ENCODE measurements at places on chromosomes 2 and 18.
A peak's percentile ranks its signal among the peaks of the same experiment; 100 is the strongest.

DNA sequence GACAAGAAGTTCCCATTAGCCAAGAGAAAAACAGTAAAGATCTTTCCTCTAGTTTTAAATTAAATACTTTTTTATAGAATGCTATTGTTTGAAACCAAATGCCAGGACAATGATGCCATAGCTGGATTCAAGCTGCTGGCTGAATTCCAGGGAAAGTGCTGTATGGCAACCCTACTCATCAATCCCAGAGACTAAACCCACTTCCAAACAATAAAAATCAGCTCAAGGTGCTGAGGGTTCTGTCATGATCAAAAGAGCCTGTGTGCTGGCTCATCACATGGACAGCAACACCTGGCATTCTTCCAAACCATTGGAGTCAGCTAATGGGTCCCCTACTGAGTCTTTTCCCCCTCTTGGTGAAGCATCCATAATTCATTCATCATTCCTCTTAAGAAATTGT is 53.7 kb upstream of the PARD3B start:
- DNase-seq: no peak

- peak; percentile 36 for DNase-seq
These were observed 7.2 kb downstream of the BOLL start for GRCh38 chr2:197777823-197778407.

DNA sequence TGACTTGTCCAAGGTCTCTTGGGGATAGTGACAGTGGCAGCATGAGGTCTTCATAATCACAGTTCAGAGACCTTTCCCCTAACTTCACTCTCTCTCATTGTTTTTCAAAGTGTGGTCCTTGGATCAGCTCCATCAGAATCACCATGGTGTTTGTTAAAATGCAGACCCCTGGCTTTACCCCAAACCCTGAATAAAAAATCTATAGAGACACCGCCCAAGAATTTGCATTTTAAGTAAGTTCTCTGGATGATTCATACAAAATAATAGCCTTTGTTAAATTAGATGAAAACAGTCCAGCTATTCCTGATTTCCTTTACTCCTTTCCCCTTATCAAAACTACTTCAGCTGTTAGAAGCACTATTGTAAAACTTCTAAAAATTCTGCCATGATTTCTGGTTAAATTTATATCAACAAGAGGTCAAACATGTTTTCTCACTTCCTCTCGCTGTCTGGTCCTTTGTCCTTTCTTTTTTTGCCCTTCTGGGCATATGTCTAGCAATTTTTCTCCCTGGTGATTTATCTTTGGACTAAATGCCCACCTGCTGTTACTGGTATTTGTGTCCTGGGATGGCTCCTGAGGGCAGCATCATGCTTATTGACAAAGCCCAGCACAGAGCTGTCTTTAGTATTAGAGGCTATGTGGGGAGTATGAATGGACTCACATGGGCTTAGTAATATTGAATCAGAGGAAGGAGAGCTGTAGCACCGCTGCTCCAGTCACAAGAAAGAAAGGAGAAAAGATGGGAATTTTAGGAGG is 63.4 kb downstream of the LHCGR start:
- DNase-seq: no peak

- DNase-seq: no peak
These were observed 42.2 kb upstream of the FAM117B start for GRCh38 chr2:202592566-202592965.

DNA sequence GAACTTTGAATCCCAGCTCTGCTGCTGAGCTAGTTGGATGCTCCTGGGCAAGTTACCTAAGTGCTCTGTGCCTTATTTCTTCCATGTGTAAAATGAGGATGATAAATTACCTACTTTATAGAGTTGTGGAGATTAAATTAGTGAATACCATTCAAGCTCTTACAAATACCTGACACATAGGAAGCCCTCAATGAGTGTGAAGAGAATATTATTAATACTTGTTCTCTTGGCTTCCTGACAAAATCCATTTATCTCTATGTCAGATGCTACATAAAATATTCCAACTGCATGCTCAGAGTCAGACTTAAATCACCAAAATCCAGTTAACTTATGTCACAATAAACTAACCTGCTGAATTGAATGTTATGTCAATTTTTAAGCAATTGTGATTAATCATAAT is 42.9 kb upstream of the CCBE1 start:
- no peak for DNase-seq

GRCh38 chr2:8154270-8154669 is 527.6 kb upstream of the ID2 start:
- DNase-seq: no peak

DNA sequence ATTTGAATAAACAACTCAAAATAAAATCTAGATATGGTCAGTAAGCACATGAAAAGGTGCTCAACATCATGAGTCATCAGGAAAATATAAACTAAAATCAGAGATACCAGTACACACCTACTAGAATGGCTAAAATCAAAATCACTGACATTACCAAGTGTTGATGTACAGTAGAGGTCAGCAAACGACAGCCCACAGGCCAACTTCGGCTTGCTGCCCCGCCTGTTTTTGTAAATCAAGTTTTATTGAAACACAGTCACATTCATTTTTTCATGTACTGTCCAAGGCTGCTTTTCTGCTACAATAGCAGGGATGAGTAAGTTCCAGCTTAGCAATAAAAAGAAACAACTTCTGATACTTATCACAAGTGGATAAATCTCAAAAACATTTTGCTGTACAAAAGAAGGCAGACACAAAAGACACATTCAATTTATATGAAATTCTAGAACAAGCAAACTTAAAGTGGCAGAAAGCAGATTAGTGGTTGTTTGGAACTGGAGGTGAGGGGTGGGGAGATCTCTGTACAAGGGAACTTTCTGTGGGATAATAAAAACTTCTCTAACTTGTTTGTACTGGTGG is 32.1 kb downstream of the TRAK2 start:
- no peak for DNase-seq

- peak; percentile 30 for DNase-seq
These were observed 874 bp downstream of the NDUFAF7 start for GRCh38 chr2:37232131-37232933.

DNA sequence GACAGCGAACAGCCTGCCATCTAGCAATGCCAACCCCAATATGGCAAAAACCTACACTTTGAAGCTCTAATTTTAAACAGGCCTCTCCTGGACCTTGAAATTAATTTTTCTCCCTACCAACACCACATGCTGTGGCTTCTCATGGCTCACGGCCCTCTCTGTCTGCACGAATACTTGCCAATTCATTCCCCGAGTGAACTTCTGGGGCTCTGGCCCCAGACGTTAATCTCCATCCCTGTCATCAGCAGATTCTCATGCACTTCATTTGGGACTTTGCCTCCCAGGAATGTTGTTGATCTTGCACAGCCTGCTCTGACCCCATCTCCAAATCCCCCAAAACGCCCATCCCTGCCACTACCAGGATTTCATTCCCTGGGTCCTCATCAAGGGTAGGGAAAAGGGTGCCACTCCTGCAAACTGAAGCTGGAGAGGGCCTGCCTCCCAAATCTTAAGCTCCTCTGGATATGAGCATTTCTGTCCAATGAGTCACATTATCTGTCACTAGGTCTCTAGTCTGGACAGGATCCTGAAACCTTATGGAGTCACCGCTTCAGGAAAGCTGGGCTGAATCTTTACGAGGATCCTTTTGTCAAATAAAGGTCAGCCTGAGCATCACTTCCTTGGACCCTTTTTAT is 10.4 kb downstream of the FIGLA start:
- no peak for DNase-seq

GRCh38 chr2:220892018-220892634 is 680.0 kb downstream of the EPHA4 start:
- no peak for DNase-seq

DNA sequence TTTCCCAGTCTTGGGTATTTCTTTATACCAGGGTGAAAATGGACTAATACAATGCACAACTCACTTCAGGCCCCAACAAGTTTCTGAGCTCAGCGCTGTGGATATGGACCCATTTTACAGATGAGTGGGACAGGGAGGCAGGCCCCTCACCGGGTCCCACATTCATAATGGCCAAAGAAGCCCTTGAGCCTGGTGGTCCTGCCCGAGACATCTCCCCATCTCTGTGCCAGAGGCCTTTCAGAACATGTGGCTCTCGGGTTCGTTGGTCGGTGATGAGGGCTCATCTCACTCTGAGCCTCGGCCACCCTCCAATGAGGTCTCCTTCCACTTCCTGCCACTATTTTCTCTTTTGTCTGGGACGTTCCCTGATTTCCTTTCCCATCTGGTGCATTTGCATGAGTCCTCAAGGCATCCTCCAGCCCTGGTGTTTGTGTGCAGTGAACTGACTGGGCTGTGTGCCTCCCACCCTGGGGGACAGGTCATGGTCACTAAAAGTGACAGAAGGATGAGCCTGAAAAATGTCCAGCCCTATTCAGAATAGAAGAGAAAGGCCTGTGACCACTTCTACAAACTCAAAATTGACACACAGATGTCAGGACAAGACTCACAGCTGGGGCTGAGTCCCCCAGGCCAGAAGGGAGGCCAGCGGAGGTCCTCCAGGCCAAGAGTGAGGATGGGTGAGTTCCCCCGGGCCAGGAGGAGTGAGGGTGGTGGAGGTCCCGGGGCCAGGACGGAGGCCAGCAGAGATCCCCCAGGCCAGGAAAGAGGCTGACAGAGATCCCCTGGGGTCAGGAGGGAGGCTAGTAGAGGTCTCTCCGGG is 134.5 kb downstream of the PTGR3 start:
- DNase-seq: no peak

- no peak for DNase-seq
These were observed 12.7 kb upstream of the CDH19 start for GRCh38 chr18:66616523-66616983.

DNA sequence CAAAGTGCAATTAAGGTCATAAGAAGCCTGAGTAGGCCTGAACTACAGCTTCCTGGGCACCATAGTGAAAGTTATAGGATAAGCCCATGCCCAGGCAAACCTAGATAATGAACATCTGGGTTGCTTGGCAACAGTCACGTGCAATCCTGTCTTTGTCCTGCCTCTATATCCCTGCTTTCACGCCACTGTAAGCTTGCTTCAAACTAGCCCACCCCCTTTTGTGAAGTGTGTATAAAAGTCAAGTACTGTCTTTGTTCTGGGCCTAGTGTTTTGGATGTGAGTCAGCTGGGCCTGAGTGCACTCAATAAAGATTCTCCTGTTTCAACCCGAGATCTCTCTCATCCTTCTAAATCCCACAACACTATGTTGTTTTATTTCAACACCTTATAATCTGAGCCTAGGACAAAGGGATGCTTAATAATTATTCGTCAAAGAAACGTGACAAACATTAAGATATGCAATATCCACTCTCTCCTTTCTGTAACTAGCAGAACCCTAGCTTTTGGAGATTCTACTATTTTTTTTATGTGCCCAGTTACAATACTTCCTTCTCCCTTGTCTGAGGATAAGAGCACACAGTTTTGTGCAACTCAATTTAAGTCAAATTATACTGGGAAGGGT is 927.8 kb downstream of the SUCLG1 start:
- no peak for DNase-seq

DNA sequence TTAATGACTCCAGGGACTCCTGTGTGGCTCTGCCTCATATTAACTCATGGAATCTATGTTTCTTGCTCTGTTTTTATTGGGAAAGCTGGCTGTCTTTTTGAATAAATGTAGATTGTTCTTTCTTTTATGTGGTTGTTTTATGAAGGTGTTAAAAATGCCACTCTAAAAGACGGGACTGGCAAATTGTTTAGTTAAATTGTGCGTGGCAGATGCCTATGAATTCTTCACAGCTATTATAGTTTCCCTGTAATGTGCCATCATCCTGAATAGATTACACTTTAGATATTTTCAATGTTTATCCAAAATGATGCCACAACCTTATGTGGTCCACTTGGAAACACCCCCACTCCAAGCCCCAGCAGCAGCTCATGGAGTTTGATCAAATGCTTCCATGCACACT is 149.7 kb downstream of the ST6GAL2 start:
- DNase-seq: no peak

- no peak for DNase-seq
These were observed 1.1 kb upstream of the SULT6B1 start for GRCh38 chr2:37189452-37190153.

- no peak for DNase-seq
These were observed 14.6 kb downstream of the ENOSF1 start for GRCh38 chr18:697800-698199.

GRCh38 chr2:190512539-190513095 is 21.9 kb downstream of the NEMP2 start:
- no peak for DNase-seq

GRCh38 chr2:99507937-99508818 is 18.4 kb upstream of the REV1 start:
- no peak for DNase-seq

DNA sequence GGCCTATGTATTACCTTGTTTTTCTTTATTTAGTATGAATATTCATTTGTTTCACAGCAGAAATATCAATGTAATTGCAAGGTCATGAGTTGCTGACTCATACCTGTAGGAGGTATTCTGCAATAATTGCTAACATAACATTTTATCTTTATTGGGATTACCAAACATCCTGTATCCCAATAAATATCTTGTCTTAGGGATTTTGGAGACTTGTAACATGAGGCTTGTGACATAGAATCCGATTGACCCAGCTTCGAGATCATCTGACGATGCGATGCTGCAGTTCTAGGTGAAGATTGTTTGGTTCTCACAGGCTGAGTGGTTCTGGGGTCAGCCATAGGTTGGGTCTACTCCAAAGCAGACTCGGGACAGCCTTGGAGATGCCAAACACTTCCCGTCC is 133.4 kb upstream of the RND3 start:
- DNase-seq: no peak

DNA sequence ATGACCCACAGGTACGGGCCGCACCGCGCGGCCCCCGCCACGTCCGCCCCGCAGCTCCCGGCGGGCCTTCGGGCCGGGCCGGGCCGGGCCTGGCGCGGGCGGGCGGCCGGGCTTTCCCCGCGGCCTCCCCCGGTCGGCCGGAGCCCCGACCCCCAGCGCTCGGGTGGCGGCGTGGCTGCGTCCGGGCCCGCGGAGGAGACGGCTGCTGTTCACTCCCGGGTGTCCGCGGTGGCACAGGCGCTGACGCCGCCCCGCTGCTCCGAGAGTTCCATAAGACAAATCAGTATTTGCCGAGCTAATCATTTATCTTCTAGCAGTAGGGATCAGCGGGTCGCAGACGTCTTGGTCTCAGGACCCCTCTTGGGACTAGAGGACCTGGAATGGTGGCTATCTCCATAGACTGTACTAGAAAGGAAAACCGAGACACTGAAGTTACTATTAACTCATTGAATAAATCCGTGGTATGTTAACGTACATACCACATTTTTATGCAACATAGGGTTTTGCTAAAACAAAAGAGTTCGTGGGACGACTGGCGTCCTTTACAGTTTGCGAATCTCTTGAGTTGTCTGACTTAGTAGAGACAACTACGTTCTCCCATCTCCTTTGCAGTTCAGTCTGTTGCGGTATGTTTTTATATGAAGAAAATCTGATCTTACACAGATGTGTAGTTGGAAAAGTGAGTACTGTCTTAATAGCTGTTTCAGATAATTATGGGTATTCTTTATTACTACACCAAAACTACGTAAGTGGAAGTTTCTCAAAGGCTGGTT is 500 bp downstream of the LIMS1 start:
- peak; percentile 36 for DNase-seq

GRCh38 chr2:109473616-109474318 is 140.0 kb downstream of the SEPTIN10 start:
- no peak for DNase-seq

DNA sequence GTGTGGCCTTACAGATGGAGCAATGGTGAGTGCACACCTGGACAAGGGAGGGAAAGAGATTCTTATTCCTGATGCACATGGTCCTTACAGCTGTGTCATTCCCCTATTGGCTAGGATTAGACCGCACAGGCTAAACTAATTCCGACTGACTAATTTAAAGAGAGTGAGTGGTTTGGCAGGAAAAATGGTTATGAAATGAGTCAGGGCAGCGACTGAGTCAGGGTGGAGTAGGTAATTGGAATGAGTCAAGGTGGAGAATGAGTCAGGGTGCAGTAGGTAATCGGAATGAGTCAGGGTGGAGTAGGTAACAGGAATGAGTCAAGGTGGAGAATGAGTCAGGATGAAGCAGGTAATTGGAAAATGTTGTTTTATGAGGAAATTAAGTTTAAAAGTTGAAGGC is 1353.7 kb upstream of the LRRTM1 start:
- DNase-seq: no peak
